Smooth muscle cell of trachea (primary cell): ENCODE measurements at places on chromosomes 2 and 18. TPM values are rescaled to one million over a fixed set of nuclear protein-coding genes. Genes with fewer than 3 reads are reported as not detected.

CD207 gene
- not detected in 2 replicates for total RNA-seq

BMPR2 gene
- total RNA-seq = 18.5 and 24.1 TPM in 2 replicates

ZNF385B gene
- total RNA-seq = not detected in 2 replicates

PHOSPHO2 gene
- 1.8 and 4.1 TPM in 2 replicates for total RNA-seq

GPBAR1 gene
- not detected in 2 replicates for total RNA-seq
